ENCODE measurements at places on chromosomes 16 and 17.

DNA sequence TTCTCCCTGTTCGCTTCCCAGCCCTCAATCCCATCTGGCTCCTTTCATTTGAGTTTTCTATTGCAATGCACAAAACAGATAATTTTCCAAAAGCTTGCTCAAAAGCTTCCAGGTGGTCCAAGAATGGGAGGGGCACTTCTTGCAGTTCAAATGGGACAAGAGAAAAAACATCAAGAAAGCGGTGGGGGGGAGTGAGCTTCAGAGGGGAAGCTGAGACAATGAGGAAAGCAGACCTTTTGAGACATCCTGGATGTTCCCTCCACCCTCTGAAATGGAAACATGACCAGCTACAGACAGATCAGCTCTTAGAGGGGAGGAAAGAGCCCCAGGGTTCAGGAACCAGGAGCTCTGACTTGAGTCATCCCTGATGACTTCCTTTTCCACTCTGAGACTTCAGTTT, 368.2 kb downstream of the SLC39A11 start:
- DNase-seq, result no peak

- no peak for DNase-seq
Measured at GRCh38 chr16:477301-478157, 50.0 kb upstream of the CAPN15 start.

- no peak for DNase-seq
Measured at GRCh38 chr16:70744366-70744765, 56.6 kb downstream of the VAC14 start.

DNA sequence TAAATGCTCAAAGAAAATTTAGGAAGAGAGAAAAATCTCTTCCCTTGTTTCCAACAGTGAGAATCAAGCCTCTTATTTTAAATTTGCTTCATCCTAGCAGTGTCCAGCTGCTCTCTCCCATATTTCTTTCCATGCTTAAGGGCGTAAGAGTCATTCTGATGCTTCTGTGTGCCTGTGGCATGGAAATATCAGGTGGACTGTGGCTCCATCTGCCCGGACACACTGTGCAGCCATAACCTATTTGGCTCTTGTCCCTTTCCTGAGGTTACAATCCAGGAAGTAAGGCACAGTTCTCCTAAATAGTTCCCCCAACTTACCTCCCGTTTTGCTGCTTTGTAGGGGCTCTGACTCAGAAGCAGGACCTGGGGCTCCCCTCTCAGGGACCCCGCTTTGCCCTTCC, 6.3 kb upstream of the KRT222 start:
- DNase-seq, result no peak

GRCh38 chr17:47846716-47847340, 4.1 kb downstream of the SP6 start:
- no peak for DNase-seq

DNA sequence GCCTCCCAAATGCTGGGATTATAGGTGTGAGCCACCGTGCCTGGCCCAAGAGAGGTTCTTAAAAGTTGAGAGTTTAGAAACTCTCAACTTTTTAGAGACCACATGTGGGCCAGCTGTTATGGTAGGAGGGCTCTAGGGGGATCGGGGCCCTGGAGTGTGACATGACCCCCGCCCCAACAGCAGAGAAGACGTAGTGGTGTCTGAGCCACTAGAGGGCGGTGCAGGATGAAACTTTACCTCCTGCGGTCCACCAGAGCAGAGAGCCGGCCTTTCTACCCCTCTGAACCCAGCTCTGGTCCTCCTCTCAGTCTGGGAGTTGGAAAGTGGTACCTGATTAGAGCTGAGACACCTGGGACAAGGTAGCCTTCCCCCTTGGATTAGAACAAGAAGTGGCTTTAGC, 7.4 kb downstream of the CDK5RAP3 start:
- DNase-seq, result peak; percentile 67

GRCh38 chr17:61219460-61219859, 180.2 kb upstream of the TBX2 start:
- DNase-seq, result no peak

DNA sequence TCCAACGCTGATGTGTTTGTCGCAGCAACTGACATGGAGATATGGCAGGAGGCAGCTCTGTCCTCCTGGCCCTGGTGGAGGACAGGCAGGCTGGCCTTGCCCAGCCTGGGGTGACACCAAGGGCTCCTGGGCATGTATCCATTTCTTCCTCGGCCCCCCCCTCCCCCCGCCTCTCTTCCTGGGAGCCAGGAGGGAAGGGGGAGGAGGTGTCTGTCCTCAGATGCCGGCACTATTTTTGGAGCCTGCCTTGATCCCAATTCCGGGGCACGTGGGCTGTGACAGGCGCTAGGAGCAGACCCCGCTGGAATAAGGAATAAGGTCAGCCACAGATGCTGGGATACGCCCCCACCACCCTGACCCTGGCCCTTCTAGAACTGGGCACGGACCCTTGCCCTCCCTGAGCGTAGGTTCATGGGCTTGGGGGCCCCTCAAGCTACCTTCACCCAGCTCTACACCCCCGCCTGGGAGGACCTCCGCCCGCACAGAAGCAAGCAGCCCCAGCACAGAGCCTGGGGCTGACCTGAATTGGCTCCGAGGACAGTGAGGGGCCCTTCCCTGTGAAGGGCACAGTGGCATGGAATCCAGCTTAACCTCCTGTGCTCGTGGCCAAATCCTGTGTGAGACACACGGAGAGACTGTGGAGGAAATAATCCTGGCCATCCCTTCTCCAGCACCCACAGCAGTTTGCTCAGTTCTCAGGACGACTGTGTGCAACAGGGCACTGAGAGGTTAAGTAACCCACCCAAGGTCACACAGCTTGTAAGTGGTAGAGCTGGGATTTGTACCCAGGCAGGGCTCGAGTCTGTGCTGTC, 24.1 kb downstream of the SEC14L5 start:
- DNase-seq, result no peak
